Right ventricle myocardium superior (tissue), 1 donor: ENCODE measurements at places on chromosomes 1 and 21. TPM values are rescaled to one million over a fixed set of nuclear protein-coding genes. Genes with fewer than 3 reads are reported as not detected.

The RNU1-1 gene
- total RNA-seq = 9,391 TPM

The C1orf210 gene
- not detected for total RNA-seq

The HMGCS2 gene
- total RNA-seq = 210 TPM

The TOMM20 gene
- total RNA-seq = 76.7 TPM

The FOXJ3 gene
- total RNA-seq = 33.1 TPM

The LRRIQ3 gene
- 0.43 TPM for total RNA-seq

The SPRR2B gene
- not detected for total RNA-seq

DNA sequence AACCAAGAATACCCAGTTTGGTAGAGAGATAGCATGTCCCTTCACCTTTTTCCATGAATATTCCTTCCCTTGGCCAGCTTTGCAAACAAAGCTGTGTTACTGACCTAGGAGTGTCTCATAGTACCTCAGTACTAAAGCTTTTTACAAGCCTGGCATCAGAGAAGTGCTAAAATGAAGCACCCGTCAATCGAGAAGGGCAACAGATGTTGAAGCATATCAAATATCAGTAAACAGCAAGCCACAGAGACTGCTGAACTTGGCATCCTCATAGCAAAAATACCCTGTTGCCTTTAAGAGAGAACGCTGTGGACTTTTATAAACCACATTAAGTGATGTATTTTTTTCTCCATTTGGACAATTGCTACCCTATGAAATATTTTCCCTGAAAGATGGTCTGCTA lies 128.6 kb upstream of the HOOK1 start:
- no peak for DNase-seq

DNA sequence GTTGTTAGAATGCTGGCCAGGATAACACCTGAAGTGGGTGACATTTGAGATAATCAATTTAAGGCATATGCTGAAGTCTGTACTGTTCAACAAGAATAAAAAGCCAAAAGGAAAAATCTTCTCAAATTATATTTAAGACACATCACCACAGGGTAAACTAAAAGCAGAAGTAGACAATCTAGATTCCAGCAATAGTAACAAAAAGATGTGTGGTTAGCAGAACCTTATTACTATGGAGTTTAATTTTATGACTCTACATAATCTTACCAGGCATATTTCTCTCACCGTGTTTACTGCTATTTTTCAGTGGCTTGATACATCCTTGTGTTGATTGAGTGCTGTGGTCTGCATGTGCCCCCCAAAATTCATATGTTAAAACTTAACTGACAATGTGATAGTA lies 300.4 kb upstream of the ZP4 start:
- no peak for DNase-seq

- no peak for DNase-seq
Observed at GRCh38 chr1:154865442-154866256, 4.4 kb downstream of the KCNN3 start.

- DNase-seq = no peak
Observed at GRCh38 chr1:27967884-27968466, 8.2 kb downstream of the XKR8 start.

GRCh38 chr21:42646076-42646825 lies 7.2 kb upstream of the PDE9A start:
- no peak for DNase-seq

DNA sequence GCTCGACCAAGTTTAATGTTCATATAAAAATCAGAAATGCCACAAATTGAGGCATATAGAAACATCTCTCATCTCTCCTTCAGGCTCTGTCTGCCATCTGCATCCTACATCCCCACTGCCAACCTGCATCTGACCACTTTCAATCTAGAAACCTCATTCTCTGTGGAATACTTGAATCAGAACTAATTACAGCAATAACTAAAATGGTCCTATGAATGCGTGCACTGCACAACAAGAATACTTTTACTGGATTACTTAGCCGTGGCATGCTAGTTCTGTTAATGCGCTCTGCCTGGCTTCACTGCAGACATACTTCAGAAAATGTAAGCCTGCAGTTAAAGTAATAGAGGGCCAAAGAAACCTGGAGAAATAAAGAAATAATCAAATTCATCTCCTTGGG lies 89.8 kb upstream of the NR5A2 start:
- no peak for DNase-seq

DNA sequence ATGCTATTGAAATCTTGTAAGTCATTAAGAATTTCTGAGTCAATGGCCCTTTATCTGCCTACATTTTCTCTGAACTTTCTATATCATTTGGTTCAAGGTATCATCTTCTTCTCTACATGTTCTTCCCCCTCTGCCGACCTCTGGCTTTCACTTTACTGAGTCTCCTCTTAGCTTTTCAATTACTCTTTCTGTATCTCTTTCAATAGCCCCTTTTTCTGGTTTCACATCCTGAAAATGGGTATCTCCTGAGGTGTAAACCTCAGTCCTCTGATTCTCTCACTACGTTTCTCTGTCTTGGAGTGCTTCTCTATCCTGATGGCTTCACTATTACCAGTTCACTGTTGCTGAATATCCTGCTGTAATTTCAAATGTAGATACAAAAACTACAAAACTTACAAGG lies 98.9 kb downstream of the LYST start:
- DNase-seq = no peak

- DNase-seq = no peak
Observed at GRCh38 chr1:219422811-219423598, 189.9 kb downstream of the ZC3H11B start.

DNA sequence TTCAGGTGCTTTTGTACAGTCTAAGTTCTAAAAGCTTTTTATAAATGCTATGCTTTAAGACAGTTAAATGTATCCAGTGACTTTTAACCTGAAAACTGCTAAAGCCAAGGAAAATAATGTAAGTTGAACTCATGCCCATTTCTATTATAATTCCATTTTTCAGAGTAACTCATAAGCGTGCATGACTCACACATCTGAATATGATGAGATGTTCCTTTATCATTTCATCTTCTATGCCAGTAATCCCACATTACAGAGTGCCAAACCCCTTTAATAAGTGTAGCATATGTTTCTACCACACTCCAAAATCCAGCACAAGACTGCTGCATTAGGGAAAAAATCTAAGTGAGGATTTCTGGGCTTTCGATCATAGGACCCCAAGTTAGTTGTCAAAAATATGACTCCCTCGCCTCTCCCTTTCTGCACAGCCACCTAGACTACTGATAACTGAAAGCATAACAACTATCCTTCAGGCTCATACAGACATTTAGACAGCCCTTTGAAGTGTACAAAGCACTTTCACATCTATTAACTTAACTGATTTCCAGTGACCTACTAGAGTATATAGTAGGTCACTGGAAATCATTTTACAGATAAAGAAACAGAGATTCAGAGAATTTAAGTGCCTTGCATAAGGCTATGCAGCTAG lies 45.3 kb downstream of the JAK1 start:
- no peak for DNase-seq

DNA sequence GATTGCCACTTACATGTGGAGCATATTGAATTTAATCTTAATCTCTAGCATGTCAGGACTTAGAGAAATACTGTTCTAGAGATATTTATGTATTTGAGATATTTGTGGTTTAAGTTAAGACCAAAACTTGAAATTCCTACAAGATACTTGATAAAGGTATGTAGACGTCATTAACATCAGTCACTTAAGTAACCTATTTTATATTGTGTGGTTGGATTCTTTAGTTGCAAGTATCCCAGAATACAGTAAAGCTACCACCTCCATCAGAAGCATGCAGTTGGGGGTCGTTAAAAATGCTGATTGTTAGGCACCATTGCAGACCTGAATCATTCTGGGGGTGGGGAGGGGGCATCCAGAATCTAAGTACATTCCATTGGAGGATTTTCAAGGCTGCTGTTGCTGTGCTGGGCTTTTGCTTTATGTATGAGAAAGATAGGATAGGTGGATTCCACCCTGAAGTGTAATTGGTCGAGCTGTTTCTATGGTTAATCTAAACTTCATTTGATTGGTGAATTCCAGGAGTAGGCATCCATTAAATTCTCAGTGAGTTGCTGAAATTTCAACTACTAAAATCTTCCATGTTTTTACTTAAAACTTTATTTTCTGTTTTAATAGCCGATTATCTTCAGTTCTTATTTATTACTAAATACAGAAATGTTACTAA lies 4.0 kb downstream of the H3-3A start:
- DNase-seq = no peak
